ENCODE measurements at places on chromosomes 16 and 17.

- DNase-seq, result no peak
Measured at GRCh38 chr16:22675745-22676540, 138.0 kb upstream of the HS3ST2 start.

DNA sequence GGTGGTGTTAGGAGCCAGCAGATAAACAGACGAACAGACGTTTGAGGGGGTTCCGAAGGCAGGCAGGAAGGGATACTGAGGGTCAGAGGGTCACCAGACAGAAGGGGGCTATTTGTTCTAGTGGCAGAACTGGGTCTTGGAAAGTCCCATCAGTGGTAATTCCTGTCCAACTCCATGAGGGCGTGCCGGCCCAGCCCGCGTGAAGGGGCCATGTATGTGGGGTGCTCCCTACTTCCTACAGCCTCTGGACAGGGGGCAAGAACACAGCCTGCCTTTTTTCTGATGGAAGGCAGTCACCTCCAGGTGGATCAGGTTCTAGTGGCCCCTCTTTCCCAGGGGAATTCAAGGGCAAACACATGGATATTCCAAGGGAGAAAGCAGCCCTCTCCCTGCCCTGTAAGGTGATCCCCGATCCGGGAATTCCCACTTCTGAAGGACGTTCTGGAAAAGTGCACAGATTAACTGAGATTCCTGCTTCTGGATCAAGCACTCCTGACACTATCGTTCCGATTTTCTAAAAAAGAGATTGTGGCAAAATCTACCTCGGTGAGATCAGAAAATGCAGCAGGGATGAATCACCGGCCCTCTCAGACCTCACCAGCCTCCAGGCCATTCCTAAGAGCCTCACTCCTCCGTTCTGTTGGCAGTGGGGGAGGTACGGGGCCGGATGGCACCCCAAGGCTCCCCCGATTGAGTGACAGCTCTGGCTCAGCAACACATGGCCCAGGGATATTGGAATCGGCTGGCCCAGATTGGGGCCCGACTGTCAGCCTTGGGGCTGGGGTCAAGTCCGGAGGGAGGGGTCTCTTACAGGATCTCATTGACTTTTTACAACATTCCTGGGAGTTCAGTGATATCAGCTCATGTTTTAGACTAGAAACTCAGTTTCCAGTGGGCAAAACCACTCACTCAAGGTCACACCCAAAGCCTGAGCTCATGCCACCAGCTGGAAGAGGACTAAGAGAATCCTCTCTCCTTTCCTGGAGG, 12.4 kb downstream of the STX1B start:
- no peak for DNase-seq

GRCh38 chr16:11135464-11135973, 120.5 kb downstream of the SOCS1 start:
- DNase-seq, result no peak

- DNase-seq, result peak; percentile 64
Measured at GRCh38 chr17:72187556-72187955, 66.7 kb downstream of the SOX9 start.

- DNase-seq, result no peak
Measured at GRCh38 chr16:3785413-3785812, 68.1 kb upstream of the TRAP1 start.

- DNase-seq, result no peak
Measured at GRCh38 chr16:46817961-46818360, 13.0 kb downstream of the C16orf87 start.

DNA sequence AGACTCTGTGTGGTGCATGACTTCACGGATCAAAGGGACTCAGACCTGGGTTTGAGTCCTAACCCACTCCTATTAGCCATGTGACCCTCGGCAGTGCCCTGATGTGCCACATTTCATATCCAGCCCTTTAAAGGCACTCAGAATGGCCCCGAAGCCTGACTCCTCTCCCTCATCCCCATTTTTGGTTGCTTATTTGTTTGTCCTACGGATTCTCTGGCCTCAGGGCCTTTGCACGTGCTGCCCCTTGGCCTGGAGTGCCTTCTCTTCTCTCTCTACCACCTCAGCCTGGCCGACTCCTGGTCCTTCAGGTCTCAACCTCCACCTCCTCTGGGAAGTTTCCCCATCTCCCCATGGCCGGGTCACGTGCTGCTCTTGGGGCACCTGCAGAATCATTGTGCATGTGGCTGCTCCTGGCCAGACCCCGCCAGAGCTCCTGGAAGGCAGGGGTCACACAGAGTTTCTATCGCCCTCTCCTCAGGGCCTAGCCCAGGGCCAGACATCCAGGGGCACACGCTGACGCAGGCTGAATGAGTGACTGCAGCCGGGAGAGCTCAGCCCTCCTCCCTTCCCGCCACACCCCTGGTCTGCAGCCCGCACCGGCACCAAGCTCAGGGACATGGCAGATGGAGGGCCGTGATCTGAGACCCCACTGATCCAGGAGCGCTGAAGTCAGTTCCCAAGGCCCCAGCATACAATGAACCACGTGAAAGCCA, 22.0 kb upstream of the CIBAR2 start:
- DNase-seq, result no peak

GRCh38 chr16:84970447-84971127, 40.7 kb downstream of the ZDHHC7 start:
- peak; percentile 68 for DNase-seq

- no peak for DNase-seq
Measured at GRCh38 chr16:5841974-5842373, 744.4 kb upstream of the EEF2KMT start.

GRCh38 chr16:65044873-65045272, 77.0 kb downstream of the CDH11 start:
- no peak for DNase-seq

- DNase-seq, result no peak
Measured at GRCh38 chr17:45855691-45856336, 11.1 kb downstream of the SPPL2C start.

GRCh38 chr17:13704333-13704732, 102.6 kb upstream of the HS3ST3A1 start:
- no peak for DNase-seq

DNA sequence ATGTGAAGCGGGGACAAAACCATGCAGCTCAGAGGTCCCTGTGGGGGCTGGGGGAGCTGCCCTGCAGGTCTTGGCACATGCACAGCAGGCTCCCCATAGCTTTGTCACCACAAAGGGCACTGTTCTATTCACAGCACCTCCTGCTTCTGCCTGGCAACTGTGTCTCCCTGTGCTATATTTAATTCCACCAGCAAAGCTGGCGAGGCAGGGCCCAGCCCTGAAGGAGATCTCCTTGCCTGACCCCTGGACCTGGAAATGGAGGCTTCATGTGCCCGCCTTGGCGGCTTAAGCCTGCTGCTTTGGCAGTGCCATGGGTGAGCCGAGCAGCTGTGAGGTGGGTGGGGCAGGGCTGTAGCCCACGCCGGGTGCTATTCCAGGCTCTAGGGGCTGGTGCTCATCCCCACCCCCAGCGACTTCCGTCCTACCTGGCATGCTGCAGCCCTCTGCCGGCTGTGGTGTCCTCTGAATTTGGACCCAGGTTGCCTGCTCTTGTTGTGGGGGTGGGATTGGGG, 6.8 kb downstream of the LDHD start:
- DNase-seq, result no peak

DNA sequence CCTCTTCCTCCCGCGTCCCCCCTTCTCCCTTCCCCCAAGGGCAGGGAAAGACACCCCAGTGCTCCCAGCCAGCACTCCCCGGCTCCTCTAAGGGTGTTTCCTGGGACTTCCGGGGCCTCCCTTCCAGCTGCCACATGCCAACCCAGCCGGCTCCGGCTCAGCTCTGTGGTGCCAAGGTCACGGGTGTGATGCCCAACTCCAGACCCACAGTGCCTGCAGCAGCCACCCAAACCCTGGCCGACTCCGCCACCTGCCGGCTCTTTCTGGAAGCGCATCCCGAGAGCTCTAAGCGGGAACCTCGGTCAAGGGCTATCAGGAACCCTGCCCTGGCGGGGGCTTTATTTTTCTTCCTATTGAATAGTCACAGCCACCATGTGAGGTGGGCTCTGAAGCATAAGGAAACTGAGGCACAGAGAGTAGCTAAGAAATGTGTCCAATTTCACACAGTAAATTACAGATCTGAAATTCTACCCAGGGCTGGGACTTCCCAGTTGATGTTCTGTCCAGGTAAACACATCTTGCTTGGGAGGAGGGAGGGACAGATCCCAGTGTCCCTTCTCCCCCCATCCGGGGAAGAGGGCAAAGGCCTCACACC, 3.3 kb upstream of the PPP1R1B start:
- peak; percentile 77 for DNase-seq

DNA sequence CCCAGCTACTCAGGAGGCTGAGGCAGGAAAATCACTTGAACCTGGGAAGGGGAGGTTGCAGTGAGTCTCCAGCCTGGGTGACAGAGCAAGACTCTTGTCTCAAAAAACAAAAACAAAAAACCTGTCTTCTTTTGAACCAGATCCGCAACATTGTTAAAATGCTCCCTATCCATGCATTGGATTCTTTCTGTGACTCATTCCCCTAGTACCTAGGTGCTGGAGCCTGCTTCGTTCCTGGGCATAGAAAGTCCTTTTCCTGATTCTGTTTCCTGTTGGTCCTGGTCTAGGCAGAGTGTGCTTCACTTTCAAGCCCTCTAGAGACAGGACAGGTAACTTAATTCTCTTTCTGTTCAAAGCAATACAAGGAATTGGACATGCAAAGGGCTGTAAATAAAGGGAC, 5.2 kb downstream of the EPN2 start:
- no peak for DNase-seq

- DNase-seq, result no peak
Measured at GRCh38 chr17:15917438-15918027, 27.4 kb upstream of the ADORA2B start.

GRCh38 chr16:30552956-30553355, 5.2 kb downstream of the ZNF764 start:
- DNase-seq, result no peak

GRCh38 chr16:84925092-84925772, 86.1 kb downstream of the ZDHHC7 start:
- DNase-seq, result peak; percentile 41
